ENCODE measurements at places on chromosomes 4 and X. TPM values are rescaled to one million over a fixed set of nuclear protein-coding genes. Genes with fewer than 3 reads are reported as not detected.

GRCh38 chr4:56217343-56217890 lies 169.9 kb downstream of the AASDH start:
- DNase-seq = no peak

- no peak for DNase-seq
Measured at GRCh38 chr4:51931461-51931860, 88.5 kb downstream of the DCUN1D4 start.

Gene PDGFRA
- 3.2 TPM for total RNA-seq

DNA sequence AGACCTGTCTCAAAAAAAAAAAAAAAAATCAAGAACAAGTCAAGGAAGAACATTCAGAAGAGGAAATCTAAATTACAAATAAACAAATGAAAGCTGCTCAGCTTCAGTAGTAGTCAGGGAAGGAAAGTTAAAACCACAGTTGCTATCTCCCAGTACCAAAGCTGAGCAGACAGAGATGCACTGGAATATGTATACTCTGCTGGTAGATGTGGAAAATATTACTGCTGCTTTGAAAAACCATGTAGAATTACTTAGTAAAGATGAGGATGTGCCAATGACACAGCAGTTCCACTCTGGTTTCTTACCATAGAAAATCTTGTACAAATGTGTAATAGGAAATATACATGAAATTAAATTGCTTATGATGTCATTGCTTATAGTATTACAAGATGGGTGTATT lies 25.1 kb upstream of the PRKX start:
- no peak for DNase-seq

DNA sequence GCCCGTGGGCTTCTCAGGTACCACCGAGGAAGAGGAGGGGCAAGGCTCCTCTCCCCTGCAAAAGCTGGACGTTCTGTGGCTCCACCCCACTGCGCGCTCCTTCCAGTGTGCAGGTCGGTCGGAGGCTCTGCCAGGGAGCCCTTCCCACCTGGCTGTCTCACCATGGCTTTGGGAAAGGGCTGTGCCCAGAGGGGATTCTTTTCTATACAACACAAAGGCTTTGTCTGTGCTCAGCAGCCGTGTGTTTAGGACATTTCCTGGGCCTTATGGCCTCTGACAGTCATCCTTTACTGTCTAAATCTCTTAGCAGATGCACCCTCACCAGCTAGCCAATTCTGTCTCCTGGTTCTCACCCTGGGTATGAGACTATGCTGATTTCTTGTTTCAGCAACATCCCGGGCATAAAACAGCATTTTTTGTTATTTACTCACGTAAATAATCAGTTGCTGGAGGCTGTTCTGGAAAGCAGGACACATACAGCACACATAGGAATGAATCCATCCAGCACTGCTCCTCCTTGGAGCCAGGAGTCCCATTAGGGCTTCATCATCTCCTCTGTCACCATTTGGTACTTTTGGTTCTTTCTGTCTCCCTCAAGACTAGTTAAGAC lies 20.4 kb upstream of the ATXN3L start:
- no peak for DNase-seq

DNA sequence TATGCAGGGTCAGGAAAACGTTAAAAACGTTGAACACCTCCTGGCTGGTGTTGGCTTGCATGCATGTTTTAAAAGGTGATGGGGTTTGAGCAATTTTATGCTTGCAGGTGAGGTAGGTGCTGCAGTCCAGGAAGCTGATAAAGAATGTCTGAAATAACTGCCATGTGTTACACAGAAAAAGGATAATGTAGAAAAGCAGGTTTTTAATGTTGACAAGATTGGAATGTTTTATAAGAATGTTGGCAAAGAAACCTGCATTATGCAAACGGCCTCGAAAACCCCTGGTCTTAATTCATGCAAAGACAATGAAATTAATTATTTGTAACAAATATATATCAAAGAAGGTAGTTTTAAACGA lies 723.7 kb upstream of the AGA start:
- DNase-seq = no peak

DNA sequence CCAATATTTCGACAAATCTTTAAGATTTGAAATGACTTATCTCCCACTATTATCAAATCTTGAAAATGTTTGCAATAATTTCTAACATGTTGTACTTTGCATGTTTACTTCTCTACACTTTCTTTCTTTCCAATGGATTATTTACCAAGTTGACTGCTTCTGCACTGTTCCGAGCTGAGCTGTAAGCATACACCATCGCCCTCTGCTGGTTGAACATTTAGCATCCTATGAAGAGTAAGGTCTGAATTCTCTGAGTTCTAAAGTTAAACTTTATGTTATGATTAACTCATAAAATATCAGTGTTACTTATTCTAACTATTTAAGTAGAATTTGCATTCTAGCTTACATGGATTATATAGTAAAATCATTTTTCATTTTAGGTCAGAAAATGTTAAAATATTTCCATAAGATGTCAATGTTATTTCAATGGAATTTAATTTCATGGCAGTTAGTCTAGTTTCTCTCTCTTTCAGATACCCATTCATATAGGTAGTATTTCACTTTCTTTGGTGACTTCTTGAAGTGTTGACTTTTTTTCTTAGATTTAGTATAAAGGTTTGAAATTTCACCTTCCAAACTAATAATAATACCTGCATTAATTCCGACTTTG lies 137.4 kb downstream of the DKK2 start:
- peak; percentile 51 for DNase-seq

DNA sequence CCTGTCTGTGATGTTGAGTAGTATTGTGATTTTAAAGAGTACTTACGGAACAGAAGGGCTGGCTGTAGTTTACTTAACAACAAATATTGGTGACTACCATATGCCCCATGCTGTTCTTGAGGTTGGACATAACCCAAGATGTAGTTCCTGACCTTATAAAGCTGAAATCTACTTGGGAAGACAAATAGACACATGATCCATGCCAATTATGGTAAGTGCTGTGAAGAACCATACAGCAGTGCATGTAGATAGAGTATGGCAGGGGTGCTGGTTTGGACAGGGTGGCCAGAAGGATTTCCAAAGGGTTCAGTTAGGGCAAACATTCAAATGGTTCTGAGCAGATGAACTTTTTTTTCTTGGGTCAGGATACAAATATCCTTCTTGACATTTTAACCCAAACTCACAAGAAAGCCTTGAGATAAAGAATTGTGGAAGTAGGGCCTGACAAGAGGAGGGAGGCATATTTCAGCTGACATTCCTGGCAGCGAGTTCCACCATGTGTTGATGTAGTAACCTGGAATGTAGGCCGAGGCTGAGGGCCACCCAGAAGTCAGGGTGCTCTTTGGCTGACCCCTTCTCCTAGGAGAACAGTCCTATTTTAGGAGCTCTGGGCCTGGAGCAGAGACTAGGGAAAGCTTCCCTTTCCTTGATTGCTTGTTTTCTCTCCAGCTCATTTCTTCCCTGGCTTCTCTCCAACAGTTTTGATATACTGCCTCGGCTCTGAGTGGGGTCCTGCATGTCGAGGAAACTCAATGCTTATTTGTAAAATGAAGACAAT lies 74.2 kb downstream of the FREM3 start:
- DNase-seq = no peak

Gene H2BW2
- not detected for total RNA-seq

DNA sequence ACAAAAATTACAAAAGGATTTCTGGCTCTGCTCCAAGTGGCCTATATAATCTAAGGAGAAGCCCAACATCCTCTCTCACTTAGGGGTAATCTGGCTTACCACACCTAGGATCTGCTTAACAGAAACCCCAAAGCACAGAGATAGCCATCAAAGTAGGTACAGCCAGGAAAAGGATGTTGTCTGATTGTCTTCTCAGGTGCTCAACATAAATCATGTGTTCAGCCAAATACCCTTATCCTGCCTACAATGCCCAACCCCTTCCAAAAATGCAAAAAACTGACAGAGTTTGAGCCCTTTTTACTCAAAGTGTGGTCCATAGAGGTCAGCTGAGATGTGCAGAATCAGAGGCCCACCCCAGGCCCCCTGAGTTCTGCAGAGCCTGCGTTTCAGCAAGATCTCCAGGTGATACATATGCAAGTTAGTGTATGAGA lies 53.9 kb downstream of the PPM1K start:
- no peak for DNase-seq

Gene DDIT4L
- 6.9 TPM for total RNA-seq

Measured in glomerular endothelial cell (primary cell).